ENCODE measurements at places on chromosomes 2 and 18.

DNA sequence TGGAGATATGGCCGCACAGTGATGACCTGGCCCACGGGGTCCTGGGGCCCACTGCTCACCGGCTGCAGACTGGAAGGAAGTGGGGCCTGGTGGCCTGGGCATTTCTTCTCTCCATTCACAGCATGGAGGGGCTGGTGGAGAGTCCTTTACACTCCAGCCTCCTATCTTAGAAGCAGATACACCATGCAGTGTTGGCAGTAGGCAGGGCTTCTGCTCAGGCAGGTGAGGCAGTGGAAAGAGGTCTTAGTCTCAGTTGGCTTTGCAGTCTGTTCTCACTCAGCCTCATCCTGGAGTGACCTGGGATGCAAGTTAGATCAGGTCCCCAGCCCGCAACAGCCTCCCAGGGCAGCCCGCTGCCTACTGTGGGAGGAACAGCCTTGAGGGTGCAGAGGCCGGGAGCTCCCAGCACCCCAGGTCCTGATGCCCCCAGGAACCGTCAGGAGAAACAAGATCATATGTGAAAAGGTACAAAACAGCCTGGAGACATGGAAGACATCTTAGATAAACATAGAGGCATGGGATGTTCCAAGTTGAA lies 45.8 kb upstream of the OTOS start:
- no peak for DNase-seq

- DNase-seq = no peak
Observed at GRCh38 chr18:24802456-24802855, 342.0 kb downstream of the HRH4 start.

GRCh38 chr2:148643421-148643820 lies 1.1 kb upstream of the EPC2 start:
- no peak for DNase-seq

DNA sequence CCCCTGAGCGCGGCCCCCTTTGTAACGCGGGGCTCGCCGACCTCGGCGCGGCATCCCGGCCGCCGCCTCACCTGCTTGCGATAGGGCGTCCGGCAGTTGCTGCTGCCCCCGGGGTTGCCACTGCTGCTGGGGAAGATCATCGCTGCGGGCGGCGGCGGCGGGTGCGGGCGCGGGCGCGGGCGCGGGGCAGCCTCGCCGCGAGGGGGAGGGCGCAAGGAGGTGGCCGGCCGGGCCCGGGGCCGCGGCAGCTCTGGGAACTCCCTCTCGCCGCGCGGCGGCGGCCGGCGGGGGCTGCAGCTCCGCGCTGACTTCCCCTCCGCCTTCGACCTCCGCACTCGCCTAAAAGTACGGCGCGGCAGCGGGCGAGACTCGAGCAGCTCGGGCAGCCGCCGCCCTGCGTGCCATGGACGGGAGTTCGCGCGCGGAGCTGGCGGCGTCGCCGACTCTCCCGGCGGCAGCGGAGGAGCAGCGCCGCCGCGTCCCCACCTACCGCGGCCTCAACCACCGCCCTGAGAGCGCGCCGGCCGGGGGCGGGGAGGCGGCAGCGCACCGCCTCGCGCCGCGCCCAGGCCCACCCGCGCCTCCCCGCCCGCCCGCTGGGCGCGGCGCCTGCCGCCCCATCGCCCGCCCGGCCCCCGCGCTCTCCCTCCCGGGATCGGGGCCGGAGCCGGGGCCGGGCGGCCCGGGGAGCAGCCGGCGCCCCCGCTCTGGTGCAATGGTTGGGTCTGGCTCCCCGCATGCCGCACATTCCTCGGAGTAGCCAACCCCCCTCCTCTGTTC lies 86.0 kb downstream of the RBMS1 start:
- DNase-seq = peak; percentile 36

Measured in activated CD4-positive, alpha-beta T cell treated with anti-CD3 and anti-CD28 coated beads, Interleukin-2, amount 50 U/mL, for 24 hours (primary cell).